Retinal pigment epithelial cell (primary cell): ENCODE measurements at places on chromosomes 1 and 21.

DNA sequence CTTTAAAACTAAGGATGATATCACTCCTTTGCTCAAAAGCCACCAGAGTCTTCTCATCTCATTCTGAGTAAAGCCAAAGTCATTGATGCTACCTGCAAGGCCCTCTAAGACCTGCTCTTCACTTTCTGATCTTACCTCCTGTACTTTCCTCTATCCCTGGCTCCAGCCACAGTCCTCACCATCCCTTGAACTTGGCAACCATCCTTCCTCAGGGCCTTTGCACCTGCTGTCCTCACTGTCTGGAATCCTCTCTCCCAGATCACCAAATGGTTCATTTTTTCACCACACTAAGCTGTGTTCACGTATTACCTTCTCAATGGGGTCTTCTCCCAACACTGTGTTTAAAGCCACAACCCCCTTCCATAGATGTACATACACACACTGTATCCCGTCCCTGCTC, 4.3 kb upstream of the PHLDA3 start:
- DNase-seq, result no peak

DNA sequence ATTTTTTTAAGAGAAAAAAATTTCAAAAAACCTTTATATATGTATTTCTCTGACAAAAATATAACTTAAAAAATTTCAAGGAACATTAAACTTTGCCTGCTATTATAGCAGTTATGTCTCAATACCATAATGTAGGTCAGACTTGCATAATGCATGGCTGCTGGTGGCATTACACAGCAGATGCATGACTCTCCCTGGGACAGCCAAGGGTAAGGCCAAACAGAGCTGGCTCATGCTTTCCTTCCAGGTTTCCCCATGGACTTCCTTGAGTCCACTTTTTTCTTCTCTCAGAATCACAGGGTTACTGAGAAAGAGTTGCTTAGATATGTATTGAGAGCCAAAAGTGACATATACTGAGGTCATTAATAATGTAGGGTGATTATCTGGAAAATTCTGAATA, 43.7 kb downstream of the RHOU start:
- DNase-seq, result no peak

- no peak for DNase-seq
These were observed 986.1 kb downstream of the ADGRL2 start for GRCh38 chr1:82786883-82787282.

DNA sequence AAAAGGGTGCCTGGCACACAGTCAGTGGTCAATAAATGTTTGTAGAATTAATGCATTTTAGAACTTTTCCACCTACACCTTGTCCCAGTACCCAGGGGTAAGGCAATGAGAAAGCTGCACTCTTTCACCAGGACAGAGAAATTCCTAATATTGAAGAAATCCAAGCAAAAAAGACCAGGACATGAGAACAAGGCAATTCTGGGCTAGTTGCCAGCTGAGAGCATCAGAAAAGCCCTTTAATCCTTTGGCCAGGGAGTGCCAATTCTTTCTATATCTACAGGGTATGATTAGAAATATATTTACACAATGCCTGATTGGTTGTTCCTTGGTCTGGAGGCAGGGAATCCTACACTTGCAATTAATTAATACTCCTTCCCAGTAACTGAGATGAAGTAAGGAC, 492.4 kb upstream of the NFIA start:
- no peak for DNase-seq

DNA sequence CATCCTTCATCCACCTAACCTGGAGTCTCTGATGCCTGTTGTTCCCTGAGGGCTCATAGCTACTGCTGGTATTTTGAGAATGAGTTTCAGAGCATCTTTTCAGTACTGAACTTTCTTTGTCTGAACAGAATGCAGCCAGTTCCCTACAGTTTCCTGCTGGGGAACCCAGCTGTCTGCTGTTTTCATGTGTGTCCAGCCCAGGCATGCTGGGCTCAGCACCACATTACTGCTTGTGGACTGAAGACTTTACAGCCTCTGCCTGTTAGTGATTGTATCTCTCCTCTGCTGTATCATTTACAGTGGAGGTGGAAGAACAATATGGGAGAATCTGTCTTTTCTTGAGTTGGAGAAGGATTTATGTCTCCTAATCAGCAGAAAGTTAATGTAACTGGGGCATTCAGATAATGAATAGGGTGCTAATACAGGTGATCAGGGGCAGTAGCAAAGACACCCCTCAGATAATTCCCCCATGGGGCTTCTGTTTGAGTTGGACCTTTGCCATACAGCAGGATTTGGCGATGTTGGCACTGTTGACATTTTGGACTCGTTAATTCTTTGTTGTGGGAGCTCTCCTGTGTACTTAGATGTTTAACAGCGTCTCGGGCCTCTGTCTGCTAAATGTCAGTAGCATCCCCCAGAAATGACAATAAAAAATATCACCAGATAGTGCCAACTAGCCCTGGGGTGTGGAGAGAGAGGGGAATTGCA, 207.7 kb downstream of the HHAT start:
- no peak for DNase-seq

- no peak for DNase-seq
These were observed 52.3 kb downstream of the BACE2 start for GRCh38 chr21:41220208-41220733.

- DNase-seq, result peak; percentile 87
These were observed 40.5 kb upstream of the RALGPS2 start for GRCh38 chr1:178684542-178685000.
